ENCODE measurements at places on chromosomes 3 and 15.

- DNase-seq, result no peak
Measured at GRCh38 chr3:152620395-152620794, 214.5 kb upstream of the P2RY1 start.

DNA sequence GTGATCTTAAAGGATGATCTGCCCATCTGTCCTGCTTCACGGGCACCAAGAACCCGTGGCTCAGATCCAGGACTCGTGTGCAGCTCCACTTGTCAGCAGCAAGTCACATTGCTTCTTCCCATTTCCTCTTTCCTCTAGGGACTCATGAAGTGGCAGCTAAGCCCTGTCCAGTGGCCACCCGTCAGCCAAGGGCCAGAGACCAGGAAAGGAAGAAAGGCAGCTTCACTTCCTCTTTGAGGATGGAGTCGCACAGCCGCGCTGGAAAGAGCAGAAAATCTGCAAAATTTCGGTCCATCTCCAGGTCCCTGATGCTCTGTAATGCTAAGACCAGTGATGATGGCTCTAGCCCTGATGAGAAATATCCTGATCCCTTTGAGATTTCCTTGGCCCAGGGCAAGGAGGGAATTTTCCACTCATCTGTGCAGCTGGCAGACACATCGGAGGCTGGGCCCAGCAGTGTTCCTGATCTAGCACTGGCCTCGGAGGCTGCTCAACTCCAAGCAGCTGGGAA is 28.5 kb downstream of the IL16 start:
- DNase-seq, result no peak

GRCh38 chr3:10726787-10727186 is 89.2 kb upstream of the SLC6A11 start:
- no peak for DNase-seq

DNA sequence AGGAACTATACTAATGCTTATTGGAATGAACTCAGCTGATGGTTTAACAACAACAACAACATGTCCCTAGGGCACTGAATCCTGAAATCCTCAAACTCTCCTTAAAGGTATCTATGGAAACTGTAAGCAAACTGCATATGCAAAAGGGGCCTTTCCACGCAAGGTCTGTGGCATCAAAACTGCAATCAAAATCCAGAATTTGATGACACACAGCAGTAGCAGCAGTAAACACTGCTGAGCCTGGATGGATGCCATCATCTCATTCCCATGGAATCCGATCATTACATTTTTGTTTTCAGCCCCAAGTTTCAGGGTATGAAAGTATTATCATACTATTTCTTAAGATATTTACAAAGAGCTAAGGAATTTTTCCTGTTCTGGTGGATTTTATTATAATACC is 399.7 kb downstream of the VPS13C start:
- no peak for DNase-seq

- no peak for DNase-seq
Measured at GRCh38 chr15:86317384-86317740, 237.7 kb downstream of the AGBL1 start.

DNA sequence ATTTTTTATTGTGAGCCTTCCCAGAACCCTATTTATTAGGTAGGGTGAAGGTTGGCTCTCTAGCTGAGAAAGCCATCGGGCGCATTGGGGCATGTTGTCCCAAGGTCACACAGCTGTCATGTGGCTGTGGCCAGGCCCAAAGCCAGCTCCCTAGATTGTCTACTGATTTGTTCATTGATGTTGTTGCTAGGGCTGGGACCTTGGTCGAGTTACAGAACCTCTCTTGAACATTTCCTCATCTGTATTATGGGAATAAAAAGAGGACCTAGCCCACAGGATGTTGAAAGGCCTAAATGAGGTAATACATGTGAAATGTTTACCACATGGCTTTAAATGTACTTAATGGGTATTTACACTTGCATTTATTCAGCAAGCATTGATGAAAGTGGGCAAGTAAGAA is 252.5 kb downstream of the SUCLG2 start:
- no peak for DNase-seq

DNA sequence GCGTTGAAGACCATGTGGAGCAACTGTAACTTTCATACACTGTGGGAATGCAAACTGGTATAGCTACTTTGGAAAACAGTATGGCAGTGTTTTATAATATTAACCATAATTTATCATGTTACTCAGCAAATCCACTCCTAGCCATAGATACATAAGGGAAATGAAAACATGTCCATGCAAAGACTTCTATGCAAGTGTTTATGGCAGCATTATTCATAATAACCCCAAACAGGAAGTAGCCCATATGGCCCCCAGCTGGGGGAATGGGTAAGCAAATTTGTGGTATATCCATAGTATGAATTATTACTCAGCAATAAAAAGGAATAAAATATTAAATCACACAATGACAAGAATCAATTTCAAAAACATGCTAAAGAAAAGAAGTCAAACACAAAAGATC is 23.0 kb upstream of the GATA2 start:
- no peak for DNase-seq

GRCh38 chr3:71201939-71202338 is 381.6 kb downstream of the FOXP1 start:
- DNase-seq, result no peak

DNA sequence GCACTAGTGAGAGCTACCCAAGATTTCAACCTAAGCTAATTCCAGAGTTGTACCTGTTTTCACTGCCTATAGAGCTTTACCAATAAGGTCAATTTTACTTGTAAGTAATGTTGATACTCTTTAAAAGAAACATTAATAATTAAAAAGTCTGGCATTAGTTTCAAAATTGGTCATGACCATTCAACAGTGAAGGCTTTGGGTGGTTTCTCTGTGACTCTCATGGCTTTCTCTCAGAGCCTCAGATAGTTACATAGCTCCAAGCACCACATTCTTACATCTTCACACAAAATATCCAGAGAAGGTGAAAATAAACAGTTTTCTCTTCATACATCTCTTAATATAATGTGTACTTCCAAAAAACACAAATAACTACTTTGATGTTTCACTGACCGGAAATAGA is 61.5 kb upstream of the TCF12 start:
- DNase-seq, result no peak

DNA sequence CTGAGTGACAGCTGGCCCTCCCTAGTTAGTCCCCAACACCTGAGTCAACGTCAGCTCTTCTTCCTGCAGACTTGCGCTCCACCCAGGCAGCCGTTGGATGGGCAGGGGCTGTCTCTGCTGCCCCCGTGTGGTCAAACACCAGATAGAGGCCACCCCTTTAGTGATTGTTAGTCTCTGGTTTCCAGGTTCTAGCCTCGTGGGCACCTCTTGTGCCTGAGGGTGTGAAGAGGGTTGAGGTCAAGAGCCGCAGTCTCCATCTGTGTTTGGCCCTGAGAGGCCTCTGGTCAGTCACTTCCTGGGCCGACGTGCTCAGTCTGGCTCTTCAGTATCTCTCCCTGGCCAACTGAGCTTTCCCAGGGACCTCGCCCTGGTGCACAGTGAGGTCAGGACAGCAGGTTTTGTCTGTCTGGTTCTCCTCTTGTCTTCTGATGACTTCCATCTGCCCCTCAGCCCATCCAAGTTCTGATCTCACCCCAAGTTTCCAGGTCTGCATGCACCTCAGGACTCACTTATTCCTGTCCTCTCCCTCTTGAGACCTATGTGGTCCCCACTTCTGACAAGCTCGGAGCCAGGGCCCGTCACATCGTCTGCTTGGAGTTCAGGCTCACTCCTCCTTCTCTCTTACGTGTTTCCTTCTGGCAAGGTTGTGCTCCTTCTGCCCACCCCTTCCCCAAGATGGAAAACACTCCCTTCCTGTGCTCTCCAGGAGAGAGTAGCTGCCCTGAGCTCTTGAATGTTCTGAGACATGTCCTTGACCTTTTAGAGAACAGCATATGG is 20.9 kb downstream of the CD276 start:
- peak; percentile 78 for DNase-seq

Measured in OCI-M1 (cell line).